Motor neuron (in vitro differentiated cells): ENCODE measurements at places on chromosomes 3 and 15.

DNA sequence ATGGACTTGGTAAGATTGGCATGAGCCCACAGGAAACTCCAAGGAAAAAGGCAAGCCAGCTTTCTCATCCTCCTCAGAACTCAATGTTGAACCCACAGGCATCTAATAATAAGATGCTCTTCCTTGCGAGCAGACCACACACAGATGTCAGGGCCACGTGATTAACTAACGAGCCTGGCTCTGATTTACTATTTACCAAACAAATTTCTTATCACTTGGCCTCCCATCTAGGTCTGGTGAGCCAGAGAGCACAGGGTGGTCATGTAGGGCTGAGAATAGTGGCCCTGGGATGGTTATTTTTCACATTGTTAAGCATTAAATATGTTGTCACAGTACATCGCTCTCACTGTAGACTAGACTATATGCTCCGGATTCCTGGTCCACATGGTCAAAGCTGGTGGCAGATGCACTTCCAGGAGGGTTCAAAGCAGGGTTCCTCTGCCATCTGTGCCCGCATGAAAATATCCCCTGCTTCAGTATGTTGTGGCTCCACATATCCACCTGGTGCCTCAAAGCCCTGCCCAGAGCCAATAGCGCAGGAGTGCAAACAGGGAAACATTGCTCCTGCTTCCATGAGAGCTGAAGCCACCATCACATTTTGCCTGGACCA, 472.5 kb upstream of the WNT5A start:
- ATAC-seq = no peak

DNA sequence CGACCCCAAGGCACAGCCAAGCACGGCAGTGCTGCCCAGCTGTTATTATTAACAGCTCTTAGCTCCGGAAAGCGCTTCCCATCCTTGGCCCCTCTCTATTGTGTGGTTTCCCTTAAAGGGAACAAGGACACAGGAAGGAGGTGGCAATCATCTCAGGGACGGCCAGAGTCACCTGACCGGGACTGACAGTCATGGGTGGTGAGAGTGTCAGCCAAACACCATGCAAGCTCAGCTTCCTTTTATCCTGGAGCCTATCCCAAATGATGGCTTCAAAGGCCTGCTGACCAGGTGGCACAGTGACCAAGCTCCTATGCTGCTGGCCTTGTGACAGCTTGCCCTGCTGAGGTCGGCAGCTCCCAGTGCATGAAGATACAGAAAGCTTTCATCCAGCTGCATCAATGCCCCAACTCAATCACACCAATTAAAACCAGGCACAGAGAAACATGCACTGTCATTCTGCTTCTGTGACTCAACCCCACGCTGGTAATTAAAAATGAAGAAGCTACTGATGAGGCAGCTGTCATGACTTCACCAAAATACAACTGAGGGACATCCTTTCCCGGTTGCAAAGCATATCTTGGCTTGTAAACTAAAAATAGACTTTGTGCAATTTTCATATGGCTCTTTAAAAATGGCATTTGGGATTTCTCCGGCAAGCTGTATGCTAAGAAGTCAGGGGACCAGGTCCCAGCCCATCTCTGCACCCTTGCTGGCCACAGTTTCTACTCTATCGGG, 34.0 kb downstream of the PCSK6 start:
- ATAC-seq = peak; percentile 89

DNA sequence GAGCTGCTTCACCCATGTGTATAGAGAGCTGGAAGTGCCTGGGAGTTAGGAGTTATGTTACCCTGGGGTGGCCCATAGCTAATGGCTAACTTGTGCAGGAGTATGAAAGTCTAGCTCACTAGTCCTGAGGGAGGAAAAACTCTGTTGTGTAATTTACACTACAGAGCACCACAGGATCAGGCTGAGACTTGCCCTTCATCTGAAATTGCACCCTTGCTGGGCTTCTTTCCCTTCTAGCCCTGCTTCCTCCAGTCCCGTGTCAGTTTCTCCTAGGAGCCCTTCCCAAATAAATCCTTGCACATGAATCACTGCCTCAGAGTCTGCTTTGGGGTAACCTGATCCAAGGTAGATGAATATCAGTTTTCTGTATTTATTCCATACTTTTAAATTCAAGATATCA, 40.0 kb downstream of the CTXND1 start:
- ATAC-seq = no peak

GRCh38 chr3:66404197-66404596, 96.6 kb downstream of the LRIG1 start:
- ATAC-seq = no peak

DNA sequence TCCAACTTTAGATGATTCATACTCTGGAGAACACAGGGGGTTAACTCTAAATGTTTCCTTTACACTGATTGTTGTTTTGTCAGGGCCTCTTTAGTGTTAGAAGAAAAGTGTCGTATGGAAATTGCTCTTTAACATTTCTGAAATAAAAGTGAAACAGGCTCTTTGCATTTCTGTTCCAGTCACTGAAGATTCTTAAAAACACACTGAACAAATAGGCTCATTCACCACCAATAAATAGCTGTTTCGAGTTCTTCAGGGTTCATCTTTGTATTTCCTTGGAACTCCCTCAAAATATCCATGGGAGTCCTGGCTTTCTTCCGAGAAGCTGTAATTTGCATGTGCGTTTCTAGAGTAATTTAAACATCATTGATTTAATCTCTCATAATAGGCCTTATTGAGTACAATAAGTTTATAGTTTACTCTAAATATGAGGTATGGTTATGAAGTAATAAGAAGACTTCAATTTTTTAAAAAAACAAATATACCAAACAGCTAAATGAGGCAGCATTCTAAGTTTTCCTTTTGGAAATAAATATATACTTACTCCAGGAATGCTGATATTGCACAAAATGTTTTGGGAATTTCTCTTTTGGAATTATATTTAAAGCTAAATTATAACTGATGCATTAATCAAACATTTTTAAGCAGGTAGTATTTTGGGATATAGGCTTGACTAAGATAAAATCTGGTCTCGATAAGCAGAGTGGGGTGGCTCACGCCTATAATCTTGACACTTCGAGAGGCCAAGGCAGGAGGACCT, 327.4 kb downstream of the EPHA3 start:
- no peak for ATAC-seq

GRCh38 chr15:67174864-67175573, 79.4 kb downstream of the AAGAB start:
- ATAC-seq = peak; percentile 12

- no peak for ATAC-seq
Observed at GRCh38 chr15:40006003-40006402, 33.0 kb downstream of the SRP14 start.

GRCh38 chr15:72801590-72802325, 18.2 kb upstream of the ADPGK start:
- ATAC-seq = no peak

- ATAC-seq = no peak
Observed at GRCh38 chr3:60453326-60453725, 797.9 kb downstream of the FHIT start.

DNA sequence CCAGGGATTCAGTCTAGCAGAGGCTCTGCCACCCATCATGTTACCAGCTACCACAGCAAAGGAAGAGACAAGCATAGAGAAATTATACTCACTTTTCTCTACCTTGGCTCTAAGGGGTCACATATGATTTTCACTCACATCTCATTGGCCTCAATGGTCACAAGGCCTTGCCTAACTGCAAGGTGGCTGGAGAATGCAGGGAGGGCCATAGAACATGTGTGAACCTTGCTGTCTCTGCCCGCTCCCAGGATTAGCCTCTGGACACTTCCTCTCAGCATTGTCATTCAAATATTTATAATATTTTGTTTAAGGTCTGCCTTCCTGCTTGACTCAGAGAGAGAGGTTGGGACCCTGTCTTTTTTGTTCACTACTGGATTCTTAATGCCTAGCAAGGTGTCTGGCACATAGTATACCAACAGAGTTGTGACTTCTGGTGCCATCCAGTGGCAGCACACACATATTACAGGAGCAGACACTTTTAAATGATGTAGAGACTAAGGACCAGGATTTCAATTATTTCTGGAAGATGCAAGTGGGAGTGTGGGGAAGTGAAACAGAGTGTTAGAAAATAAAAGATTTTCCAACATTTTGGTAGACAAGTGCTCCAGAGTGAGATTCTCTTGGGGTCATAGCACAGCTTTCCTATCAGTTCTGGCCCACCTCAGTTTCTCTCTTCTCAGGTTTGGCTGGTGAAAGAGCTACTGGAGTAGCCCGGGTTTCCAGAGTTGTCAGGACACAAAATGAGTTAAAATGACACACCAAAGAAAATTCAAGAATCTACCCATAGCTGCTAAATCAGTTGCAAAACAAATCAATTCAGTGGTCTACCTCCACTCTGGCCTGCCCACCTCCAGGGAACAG, 119.0 kb upstream of the RASGRP1 start:
- peak; percentile 78 for ATAC-seq
